GM18507 (cell line): ENCODE measurements at places on chromosomes 4 and X.

DNA sequence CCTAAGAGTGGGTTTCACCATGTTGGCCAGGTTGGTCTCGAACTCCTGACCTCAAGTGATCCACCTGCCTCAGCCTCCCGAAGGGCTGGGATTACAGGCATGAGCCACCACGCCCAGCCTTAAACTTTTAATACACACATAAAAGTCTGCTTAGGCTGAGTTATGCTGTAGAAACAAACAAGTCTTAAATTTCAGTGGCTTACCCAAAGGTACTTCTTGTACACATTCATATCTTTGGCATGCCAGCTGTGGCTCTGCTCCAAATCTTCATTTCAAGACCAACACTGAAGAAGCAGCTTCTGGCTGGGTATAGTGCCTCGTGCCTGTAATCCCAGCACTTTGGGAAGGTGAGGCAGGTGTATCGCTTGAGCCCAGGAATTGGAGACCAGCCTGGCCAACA lies 80.3 kb downstream of the PPEF2 start:
- DNase-seq, result no peak

DNA sequence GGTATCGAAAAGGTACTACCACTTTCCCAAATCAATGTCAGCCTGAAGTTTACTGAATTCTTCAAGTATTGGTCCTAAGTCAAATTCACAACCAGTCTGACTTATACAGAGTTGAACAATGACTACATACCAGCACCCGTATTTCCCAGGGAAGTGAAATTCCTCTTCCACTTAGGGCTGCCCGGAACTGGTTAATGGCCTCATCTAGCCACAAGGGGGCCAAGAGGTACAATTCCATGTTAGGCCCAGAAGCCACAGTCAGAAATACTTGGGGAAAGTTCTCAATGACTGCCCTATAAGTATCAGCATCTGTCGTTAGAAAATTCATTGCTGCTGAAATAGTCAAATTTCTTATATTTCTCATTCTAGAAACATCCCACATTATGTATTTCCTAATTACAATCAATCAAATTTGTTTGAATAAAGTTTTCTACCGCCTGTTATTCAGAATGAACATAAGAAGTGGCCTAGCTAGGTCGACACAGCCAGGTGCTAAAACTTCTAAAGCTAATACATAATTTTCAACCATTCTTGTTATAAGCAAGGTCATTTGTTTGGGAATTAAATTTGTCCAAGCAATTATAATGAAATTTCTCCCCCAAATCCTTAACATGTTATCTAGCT lies 5.6 kb upstream of the PCDH7 start:
- no peak for DNase-seq

GRCh38 chr4:11614426-11614825 lies 185.7 kb upstream of the HS3ST1 start:
- no peak for DNase-seq

DNA sequence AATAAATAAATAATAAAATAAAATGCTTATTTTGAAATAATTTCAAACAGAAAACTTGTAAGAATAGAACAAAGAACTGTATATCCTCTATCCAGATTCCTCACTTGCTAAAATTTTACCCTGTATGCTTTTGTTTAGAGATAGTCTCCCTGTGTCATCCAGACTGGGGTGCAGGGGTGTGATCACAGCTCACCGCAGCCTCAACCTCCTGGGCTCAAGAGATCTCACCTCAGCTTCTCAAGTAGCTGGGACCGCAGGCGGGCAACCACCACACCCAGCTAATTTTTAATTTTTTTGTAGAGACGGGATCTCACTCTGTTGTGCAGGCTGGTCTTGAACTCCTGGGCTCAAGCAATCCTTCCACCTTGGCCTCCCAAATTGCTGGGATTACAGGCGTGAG lies 17.5 kb upstream of the ARAF start:
- no peak for DNase-seq

DNA sequence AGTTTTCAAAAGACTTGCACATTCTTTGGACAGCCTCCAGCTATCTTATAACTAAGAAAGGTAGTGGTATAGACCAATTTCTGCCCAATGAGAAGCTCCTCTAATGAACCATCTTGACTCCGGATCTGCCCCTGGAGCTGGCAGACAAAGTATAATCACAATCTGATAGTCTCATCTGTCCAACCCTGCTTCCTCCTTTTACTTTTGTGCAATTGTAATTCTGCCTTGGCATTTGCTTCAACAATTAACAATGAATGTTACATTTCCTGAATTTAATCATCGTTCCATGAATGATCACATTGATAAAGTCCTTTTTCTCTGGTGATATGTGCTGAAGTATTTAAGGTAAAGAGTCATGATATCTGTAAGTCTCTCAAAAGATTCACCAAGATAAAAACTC lies 27.8 kb downstream of the FRYL start:
- no peak for DNase-seq

GRCh38 chr4:186622788-186623464 lies 67.6 kb upstream of the MTNR1A start:
- DNase-seq, result no peak

DNA sequence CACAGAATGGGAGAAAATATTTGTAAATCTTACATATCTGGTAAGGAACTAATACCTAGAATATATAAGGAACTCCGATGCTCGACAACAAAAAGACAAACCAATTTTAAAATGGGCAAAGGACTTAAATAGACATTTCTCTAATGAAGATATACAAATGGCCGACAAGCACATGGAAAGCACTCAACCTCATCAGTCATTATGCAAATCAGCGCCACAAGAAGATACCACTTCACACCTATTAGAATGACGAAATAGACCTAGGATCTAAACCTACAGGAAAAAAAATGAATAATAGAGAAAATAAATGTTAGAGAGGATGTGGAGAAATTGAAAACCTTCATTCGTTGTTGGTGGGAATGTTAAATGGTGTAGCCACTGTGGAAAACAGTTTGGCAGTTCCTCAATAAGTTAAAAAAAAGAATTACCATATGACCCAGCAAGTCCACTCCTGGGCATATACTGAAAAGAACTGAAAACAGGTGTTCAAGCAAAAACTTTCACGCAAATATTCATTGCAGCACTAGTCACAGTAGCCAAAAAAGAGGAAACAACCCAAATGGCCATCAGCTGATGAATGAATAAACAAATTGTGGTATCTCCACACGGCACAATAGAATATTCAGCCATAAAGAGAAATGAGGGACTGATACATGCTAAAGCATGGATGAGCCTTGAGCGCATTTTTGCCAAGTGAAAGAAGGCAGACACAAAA lies 57.3 kb upstream of the WDR19 start:
- DNase-seq, result no peak

GRCh38 chrX:13364230-13364857 lies 44.5 kb upstream of the ATXN3L start:
- no peak for DNase-seq

- DNase-seq, result no peak
These were observed 302.4 kb downstream of the TEX13A start for GRCh38 chrX:104918122-104918521.

DNA sequence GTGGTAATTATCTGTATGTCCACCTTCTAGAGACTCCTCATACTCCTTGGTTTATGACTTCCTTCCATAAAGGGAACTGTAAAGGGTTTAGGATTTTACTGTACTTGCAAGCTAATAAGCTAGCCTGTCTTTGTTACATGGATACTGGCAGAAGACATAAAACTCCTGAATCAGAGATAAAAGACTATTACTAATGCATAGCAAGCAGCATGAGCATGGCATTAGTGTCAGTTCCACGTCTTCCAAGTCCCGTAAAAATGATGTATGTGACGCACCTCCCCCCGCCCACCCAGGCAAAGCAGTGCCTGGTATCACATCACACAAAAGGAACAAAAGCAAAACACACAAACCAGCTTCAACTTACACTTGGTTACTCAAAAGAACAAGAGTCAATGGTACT lies 71.0 kb downstream of the SLC10A6 start:
- DNase-seq, result no peak

DNA sequence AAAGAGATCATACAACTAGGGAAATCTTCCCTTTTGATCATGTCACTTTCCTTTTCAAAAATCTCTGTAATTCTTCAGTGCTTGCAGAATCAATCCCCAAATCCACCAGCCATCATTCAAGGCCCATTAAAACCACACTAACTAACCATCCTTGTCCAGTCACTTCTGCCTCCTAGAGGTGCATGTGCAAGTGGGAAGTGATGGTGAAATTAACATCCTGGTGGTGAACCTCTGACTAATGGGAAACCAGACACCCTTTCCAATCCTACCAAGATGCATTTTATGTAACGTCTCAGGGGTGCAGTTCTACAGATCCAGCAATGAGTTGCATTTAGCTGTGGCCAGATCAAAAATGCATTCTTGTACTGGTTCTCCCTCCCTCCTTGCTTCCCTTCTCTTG lies 341.8 kb downstream of the RAPGEF2 start:
- no peak for DNase-seq

- DNase-seq, result no peak
These were observed 41.9 kb upstream of the SLC4A4 start for GRCh38 chr4:71296945-71297344.

GRCh38 chrX:276581-277201 lies 4.5 kb upstream of the PLCXD1 start:
- DNase-seq, result no peak

DNA sequence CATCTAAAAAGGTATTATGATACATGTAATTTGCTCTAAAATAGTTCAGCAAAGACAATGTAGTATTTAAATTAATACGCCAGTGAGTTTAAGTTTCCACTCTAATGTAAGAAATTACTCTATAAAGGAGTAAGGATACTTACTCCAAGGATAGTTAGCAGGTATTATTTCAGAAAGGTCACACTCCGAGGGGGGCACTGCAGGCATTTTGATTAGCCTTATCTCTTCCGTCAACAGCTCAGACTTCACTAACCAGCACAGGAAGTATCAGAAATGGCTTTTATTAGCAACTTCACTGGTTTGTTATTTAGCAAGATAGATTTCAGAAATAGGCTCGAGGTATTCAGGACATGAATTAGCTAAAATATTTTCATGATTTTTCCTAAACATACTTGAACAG lies 127.0 kb downstream of the COX18 start:
- no peak for DNase-seq

DNA sequence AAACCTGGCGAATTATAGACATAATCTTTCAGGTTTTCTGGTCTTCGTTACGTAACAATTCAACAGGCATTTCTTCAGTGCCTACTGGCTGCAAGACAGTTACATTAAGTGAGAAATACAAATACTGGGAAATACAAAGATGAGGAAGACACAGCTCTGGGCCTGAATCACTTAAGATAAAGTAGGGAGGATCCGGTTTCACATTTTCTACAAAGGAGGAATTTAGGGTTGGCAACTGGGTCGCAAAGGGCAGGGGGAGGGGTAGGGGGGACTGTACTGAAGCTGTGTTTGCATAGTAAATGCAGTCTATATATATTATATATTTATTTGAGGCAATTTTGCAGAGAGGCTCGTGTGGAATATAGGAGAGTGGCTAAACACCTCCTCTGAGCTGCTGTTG lies 107.4 kb downstream of the MAML3 start:
- no peak for DNase-seq

- DNase-seq, result no peak
These were observed 178.2 kb downstream of the RTL9 start for GRCh38 chrX:110536816-110537215.
